DMS79 treated with DMSO at 0.1 percent for 48 hours (cell line): ENCODE measurements at places on chromosomes 7 and 10.

GRCh38 chr10:101828766-101829551 lies 10.7 kb upstream of the OGA start:
- DNase-seq: no peak

GRCh38 chr10:125455855-125456254 lies 227.1 kb downstream of the TEX36 start:
- no peak for DNase-seq

DNA sequence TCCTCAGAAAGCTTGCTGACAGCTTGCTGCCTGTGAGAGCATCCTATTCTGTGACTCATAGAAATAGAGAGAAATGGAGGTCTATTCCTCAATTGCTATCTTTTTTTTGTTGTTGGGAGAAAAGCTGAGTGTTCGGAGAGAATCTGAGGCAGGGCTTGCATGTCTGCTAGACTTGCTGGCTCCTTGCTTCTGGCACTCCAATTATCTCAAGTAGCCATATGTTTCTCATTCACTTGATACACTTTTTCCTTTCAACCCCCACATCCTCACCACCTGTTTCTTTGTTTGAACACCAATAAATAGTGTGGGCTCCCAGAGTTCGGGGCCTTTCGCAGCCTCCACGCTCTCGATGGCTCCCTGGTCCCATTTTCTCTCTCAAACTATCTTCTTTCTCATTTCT lies 172.2 kb downstream of the SH2D4B start:
- DNase-seq: no peak

DNA sequence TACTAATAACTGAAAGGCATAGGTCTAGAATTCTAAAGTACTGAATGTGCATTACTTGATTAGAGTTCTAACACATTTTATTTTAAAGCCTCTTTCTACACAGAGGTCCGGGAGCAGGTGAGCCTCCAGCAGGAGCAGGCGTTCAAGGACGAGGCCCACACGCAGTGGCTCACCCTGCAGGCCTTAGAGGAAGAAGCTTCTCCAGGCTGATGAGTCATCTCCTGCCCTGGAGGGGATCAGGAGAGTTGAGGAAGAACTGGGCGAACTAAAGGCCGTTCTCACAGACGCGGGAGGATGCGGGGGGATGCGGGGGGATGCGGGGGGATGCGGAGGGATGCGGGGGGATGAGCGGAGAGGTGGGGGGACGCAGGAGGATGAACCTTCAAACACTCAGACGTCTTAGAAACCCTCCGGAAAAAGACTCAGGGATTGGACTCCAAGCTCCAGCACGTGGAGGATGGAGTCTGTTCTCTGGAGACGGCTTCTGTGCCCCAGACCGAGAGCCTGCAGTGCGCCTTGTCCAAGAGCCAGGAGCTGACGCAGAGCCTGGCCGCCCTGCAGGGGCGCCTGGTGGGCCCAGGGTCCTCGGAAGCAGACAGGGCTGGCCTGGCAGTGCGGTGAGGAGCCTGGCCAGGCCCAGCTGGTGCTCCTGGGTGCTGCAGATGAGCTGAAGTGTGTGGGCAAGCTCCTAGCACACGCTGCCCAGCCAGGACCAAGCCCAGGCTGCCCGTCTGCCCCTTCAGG lies 433.7 kb upstream of the TPK1 start:
- no peak for DNase-seq

DNA sequence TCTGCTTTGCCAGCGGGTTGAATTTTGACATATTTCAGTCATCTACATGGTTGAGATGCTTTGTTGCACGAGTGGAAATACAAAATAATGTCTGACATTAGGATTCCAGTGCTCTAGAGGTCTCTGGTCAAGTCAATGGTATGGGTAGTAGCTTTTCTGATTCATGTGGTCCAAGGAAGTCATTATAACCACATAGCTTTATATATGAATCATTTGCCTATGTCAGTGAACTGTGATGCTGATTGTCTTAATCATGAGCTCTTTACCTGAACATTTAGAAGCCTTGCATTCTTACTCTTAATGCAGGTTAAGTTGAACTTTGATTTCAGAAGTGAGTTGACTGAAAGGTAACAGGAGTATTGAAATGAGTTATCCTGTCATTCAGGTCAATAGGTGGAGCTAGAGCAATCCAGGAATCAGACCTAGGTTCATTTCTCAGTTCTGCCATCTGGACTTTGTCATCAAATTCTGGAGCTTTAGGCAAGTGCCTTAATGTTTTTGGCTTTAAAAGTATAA lies 3.3 kb downstream of the MAPK8 start:
- DNase-seq: no peak

DNA sequence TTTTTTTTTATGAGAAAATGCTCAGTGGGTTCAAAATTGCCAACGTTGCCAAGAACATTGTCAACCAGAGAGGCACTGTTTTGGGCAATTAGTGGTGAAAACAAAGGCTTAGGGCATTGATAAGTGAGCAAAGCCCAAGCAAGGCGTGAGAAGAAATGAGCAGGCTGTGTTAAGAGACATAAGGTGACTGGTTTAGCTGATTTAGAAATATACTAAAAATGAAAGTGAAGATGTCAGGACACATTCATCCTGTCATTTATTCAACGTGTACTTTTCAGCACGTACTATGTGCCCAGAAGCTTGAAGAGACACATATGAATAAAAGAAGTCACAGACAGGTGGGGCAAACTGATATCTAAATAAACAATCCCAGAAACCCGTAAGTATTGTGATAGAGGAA lies 31.8 kb downstream of the AOAH start:
- no peak for DNase-seq

GRCh38 chr7:97873606-97874005 lies 1.4 kb upstream of the ASNS start:
- no peak for DNase-seq

- DNase-seq: no peak
Observed at GRCh38 chr10:103969436-103969835, 2.5 kb downstream of the SLK start.

- DNase-seq: no peak
Observed at GRCh38 chr10:88372051-88372715, 210.9 kb downstream of the RNLS start.

- no peak for DNase-seq
Observed at GRCh38 chr7:36962367-36962766, 238.1 kb upstream of the AOAH start.

DNA sequence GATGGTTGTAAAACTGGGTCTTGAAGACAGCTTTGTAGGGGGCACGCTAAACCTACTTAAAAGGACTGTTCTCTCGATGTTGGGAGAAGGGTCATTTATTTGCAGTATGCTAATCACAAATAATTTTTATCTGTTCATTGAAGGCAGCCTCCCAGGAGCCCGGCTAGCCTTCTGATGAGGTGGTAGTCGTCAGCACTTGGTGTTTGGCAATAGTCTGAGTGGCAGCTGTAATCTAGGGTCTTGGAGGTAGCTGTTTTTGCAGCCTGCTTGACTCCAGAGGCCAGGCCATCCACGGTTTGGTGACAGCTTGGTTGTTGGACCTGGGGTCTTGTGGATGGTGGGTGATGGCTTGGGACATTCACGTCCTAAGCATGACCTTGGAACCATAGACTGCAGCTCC lies 2.2 kb downstream of the GTF2IRD1 start:
- no peak for DNase-seq

DNA sequence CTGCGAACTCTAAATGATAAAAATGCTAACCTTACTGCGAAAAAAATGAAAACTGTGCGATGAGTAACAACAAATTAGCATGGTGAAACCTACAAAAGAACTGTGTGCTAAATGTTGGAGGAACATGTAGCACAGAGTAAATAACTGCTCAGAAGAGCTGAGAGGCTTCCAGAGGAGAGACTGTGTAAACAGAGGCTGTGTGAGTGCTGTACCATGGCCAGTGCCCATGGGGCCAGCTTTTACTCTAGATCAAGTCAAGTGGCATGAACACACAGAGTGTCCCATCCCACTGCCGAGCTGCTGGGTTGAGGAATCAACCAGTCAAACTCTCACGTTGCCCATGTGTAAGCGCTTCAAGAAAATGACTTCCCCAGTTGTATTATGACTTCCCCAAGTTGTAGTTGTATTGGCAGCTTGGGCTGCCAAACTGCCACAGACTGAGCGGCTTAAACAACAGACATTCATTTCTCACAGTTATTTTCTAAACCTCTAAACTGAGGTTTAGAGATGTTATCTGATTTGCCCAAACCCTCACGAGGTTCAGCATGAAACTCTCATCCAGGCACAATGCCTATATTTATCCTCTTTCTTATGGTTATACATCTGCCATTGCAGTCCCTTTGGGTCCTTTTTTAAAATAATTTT lies 270.7 kb downstream of the ABCA13 start:
- no peak for DNase-seq

DNA sequence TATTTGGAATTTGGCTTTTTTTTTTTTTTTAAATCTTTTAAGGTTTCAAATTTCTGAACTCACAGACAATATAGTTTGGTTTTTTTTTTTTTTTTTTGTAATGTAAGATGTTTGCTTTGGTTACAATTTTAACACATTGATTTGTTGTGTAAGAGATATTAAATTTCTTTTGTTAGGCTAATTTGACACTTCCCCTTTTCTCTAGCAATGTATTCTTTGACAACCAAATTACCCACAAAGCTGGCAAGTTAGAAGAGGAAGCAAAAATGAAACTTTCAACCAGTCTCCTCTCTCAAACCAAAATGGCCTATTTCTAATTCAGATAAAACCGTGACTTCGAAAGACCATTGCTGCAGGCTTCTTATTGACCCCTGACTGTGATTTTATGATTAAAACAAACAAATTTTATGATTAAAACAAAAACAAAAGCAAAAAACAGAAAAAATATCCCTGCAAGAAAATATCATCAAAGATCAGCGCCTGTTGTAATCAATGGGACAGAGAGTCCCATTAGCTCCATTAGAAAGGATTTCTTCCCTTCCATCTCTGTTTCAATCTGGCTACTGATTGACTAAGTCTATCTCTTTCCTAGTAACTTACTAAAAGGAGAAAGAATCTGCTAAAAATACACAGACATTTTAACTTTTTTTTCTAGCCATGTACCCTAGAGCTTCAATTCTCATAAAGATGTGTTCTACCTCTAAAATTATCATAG lies 489.2 kb downstream of the MDFIC start:
- no peak for DNase-seq

- no peak for DNase-seq
Observed at GRCh38 chr7:96300502-96300901, 21.4 kb downstream of the SLC25A13 start.

DNA sequence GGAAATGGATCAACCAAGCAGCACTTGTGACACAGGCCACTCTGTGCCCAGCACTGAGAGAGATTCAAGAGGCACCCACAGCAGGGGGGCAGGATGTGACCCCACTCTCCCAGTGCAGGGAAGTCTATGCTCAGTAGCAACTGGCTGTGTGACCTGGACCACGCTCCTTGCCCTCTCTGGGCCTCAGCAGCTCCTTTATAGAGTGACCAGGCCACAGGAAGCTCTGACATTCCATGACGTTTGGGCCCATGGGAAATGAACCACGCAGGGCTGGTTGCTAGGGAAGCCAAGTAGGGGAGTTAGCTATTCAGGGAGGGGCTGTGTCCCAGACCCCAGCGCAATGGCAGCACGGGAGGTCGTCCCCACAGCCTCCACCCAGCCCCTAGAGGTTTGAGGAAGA lies 232.6 kb downstream of the USP6NL start:
- no peak for DNase-seq

DNA sequence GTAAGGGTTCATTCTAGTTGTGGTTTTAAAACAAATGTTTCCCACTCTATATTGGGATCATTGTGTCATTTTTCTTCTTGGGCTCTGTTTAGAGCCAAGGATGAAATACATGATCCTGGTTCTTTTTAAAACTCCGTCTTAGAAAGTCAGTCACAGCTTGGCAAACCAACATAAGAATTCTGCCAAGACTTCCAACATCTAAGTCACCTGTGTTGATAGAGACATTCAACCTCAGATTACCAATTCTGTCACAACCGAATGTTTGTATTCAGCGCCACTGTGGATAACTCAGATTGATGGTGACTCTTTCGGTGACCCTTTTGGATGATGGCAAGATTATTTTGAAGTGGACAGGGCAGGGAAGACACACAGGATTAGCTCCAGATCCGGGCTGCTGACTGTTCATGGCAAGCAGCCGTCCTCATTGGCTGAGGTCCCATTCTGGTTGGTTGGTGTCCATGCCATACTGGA lies 255.4 kb downstream of the ARHGAP21 start:
- DNase-seq: no peak

DNA sequence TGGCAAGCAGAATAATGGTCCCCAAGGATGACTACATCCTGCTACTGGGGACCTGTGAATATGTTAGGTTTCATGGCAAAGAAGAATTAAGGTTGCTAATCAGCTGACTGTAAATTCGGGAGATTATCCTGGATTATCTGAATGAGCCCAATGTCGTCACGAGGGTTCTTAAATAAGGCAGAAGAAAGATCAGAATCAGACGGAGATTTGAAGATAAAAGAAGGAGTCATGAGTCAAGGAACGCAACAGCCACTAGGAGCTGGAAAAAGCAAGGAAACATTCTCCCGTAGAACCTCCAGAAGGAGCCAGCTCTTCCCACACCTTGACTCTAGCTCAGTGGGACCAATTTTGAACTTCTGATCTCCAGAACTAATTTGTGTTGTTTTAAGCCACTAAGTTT lies 82.9 kb upstream of the APBB1IP start:
- DNase-seq: no peak

- no peak for DNase-seq
Observed at GRCh38 chr7:148944935-148945934, 61.1 kb upstream of the EZH2 start.

GRCh38 chr7:151008511-151009323 lies 15.6 kb downstream of the ATG9B start:
- no peak for DNase-seq

GRCh38 chr7:79332091-79332490 lies 121.4 kb downstream of the MAGI2 start:
- no peak for DNase-seq

- peak; percentile 91 for DNase-seq
Observed at GRCh38 chr7:129829737-129830631, 122.8 kb downstream of the UBE2H start.

DNA sequence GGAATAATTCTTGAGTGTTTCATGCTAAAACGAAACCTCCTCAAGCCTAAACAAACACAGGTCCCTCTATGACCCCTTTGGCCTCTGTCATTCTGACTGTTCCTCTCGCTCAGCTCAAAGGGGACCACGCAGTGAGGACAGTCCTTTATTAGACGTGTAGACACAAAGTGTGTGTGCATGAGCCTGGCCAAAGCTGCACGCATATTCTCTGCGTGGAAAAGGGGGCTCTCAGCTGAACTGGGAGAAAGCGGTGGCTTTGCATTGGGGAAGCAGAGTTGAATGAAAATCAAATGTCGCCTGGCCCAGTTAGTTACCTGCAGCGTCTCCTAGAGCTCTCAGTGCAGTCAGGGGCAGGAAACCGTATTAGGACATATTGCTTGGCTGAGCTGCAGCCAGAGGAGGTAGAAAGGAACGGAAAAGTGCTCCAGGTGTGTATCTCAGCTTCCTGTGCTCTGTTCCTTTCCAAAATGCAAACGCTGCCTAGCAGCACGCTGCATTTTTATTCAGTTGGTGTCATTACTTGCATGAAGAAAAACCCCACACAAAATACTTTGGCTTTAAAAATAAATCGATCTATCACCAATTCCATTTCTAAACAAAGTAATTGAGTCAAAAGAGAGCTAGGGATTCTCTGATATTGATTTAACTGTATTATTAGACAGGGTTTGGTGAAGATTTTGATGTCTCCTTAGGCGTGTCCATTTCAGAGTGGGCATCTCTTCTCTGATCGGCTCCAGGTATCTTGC lies 4.9 kb downstream of the GATA3 start:
- no peak for DNase-seq
